ENCODE measurements at places on chromosomes 7 and 10. TPM values are rescaled to one million over a fixed set of nuclear protein-coding genes. Genes with fewer than 3 reads are reported as not detected.

SBDS gene
- total RNA-seq, result 34.2 TPM

DNA sequence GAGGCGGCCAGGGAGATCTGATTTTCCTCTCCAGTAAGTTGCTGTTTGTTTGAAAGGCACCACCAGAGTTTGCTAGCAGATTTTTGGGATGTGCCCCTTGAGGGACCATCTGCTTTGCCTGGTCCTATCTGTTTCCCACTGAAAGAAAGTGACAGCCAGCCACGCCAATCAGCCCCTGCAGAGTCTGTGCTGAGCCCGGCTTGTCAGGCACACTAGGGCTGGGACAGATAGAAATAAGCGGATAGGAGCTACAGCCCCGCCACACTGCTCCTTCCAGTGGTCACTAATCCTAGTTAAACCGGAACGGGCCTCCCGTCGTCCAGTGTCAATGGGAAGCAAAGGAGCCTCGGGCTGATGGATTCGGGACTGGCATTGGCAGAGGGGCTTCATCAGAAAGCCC lies 161.9 kb upstream of the PRR15 start:
- H3K27ac ChIP-seq, result no peak overlapping the region
- peaks cover 5% of the 10 kb centered on the region for H3K4me1 ChIP-seq
- no peak for DNase-seq
- no peaks in the 10 kb centered on the region for H3K27me3 ChIP-seq
- no peak overlapping the region for H3K4me3 ChIP-seq

DNA sequence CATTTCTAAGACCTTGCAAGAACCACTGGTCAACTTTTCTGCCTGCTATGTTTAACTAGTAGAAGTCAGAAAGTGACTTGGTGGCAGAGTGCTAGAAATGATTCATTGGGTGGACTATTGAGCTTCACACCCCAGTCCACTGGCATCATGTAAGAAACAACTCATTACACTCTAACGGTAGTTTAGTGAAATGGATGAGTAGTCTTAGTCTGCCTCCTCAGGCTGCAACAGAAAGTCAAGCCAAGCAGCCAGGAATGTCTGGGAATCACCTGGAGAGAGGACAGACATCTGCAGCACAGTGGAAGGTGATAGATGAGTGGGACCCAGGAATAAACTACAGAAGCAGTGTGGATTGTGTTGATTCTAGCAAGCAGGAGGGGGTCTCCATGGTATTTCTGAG lies 125.4 kb downstream of the AUTS2 start:
- H3K27me3 ChIP-seq, result no peaks in the 10 kb centered on the region
- no peaks in the 10 kb centered on the region for H3K36me3 ChIP-seq
- DNase-seq, result no peak
- H3K27ac ChIP-seq, result no peak overlapping the region
- H3K4me3 ChIP-seq, result no peak overlapping the region
- H3K4me1 ChIP-seq, result no peaks in the 10 kb centered on the region

DNA sequence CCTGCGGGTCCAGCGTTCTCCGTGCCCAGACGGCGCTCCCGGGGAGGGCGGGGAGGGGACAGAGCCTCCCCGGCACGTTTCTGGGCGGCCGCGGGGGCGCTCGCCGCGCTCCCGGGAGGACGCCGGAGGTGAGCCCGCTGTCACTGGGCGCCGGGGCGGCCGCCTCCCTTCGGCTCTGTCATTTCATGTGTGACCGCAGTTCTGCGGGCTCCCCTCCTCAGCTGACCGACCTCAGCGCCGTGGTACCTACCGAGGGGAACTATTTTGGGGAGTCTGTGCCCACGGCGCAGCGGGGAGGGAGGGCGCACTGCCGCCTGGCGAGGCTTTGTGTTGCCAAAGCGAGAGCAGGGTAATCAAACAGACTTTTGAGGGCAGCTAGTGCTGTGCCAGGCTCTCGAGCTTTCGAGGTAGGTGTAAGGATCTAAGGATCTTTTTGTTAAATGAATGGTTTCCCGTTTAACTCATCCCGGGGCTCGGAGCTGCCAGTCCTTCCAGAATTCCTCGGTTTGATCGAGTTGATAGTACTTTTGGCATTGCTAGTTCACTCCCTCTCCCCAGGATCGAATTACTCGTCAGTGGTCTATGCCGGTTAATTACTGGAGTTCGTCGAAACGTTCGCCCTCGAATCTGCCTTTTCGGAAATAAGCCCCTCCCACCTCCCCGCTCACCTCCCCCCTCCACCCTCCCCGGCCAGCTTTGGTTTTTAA lies 1.9 kb downstream of the ARID5B start:
- H3K36me3 ChIP-seq, result peaks cover 23% of the 10 kb centered on the region
- H3K4me3 ChIP-seq, result peak overlapping the region; percentile 97
- H3K27me3 ChIP-seq, result no peaks in the 10 kb centered on the region
- peaks cover 45% of the 10 kb centered on the region for H3K4me1 ChIP-seq
- DNase-seq, result peak; percentile 73

- no peak for DNase-seq
- H3K27ac ChIP-seq, result no peak overlapping the region
- no peaks in the 10 kb centered on the region for H3K36me3 ChIP-seq
- no peaks in the 10 kb centered on the region for H3K27me3 ChIP-seq
- no peaks in the 10 kb centered on the region for H3K4me1 ChIP-seq
Measured at GRCh38 chr10:126731610-126731990, 61.1 kb upstream of the C10orf90 start.

Data from activated CD4-positive, alpha-beta T cell treated with anti-CD3 and anti-CD28 coated beads, Interleukin-2, amount 10 ng/mL, durations not matched to agents 7 days and 5 days (primary cell).